ENCODE measurements at places on chromosomes 7 and 10. TPM values are rescaled to one million over a fixed set of nuclear protein-coding genes. Genes with fewer than 3 reads are reported as not detected.

GIMAP4 gene
- total RNA-seq: 37.9 TPM

GRCh38 chr7:70267381-70268120 lies 669.3 kb downstream of the AUTS2 start:
- no peak for DNase-seq
- H3K36me3 ChIP-seq: no peaks in the 10 kb centered on the region
- no peak overlapping the region for H3K4me3 ChIP-seq
- H3K4me1 ChIP-seq: no peaks in the 10 kb centered on the region
- no peak overlapping the region for H3K27ac ChIP-seq

- H3K4me1 ChIP-seq: peaks cover 1% of the 10 kb centered on the region
- H3K36me3 ChIP-seq: no peaks in the 10 kb centered on the region
- DNase-seq: no peak
- H3K27me3 ChIP-seq: no peaks in the 10 kb centered on the region
- H3K27ac ChIP-seq: no peak overlapping the region
Observed at GRCh38 chr7:144584726-144585125, 181.2 kb upstream of the NOBOX start.

DNA sequence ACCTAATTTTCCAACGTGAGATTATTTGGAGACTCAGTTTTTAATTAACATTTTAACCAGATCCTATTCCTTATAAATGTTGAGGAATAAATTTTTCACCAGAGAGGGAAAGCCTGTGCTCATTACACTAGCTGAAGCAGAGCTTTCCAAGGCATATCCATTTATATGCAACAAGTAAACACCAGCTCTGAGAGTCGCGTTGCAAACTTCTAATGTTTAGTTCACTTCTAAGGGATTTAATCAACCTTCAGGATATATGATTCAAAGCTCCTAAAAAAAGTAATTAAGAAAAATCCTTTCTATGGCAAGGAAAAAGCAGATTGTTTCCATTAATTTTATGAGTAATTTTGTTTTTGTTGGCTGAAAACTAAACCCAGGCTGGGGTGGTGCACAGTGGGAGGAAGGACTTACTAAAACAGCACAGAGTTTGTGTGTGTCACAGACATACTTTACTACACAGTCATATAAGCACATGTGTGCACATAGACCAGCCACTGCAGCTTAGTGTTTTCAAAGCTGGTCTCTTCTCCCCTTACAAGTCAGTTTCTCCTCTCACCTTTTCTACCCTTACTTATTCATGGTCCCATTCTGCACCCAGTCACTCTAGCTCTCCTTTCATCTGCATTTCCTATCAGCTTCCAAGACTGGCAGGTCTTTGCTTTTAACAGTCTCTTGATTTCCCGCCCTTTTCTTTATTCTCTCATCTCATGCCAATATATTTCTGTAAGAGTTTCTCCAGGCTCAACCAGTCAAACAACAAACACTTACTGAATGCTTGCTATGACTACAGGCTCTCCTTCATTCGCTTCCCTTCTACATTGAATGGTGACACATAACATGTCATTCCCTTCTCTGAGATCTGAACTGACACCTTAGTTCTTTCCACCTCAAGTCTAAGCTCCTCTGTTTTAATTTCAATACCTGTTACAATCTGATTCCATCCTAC lies 81.1 kb upstream of the FZD1 start:
- H3K36me3 ChIP-seq: no peaks in the 10 kb centered on the region
- no peak overlapping the region for H3K4me3 ChIP-seq
- no peak overlapping the region for H3K27ac ChIP-seq
- no peaks in the 10 kb centered on the region for H3K4me1 ChIP-seq

PDE6C gene
- total RNA-seq: not detected

CPA5 gene
- not detected for total RNA-seq

GJD4 gene
- total RNA-seq: not detected

DNA sequence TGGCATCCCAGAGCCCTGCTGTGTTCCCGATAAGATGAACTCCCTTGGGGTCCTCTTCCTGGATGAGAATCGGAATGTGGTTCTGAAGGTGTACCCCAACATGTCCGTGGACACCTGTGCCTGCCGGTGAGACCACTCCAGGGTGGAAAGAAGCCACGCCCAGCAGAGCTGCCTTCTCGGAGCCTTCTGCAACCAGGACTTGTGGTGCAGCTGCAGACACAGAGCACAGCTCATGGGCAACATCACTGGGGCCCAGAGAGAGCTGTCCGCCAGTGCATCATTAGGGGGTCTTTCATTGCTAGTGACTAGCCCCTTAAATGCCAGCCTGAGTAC lies 9.6 kb upstream of the GDF2 start:
- H3K36me3 ChIP-seq: no peaks in the 10 kb centered on the region
- no peaks in the 10 kb centered on the region for H3K27me3 ChIP-seq
- no peak overlapping the region for H3K27ac ChIP-seq
- DNase-seq: no peak

- no peaks in the 10 kb centered on the region for H3K27me3 ChIP-seq
- H3K27ac ChIP-seq: no peak overlapping the region
- no peak overlapping the region for H3K4me3 ChIP-seq
- no peaks in the 10 kb centered on the region for H3K36me3 ChIP-seq
- no peaks in the 10 kb centered on the region for H3K4me1 ChIP-seq
Observed at GRCh38 chr7:30530373-30530772, 25.7 kb upstream of the GGCT start.

DNA sequence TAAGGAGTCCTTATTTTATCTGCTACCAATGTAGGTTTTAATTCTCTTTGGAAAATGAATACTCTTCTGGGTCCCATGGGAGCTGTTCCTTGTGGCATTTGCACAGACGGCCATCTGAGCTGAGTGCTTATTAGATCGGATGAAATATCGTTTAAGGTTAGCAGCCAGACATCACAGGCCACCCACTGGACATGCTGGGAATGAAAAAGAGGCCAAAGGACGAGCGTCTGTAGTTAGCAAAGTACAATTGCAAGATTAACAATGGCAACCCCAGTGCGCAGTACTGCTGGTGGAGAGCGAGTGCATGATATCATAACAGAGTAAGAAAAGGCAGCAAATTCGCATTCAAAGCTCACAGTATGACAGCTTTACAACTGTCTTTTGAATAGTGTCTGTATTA lies 28.3 kb upstream of the CREB5 start:
- no peaks in the 10 kb centered on the region for H3K36me3 ChIP-seq
- H3K4me3 ChIP-seq: no peak overlapping the region
- no peak for DNase-seq
- H3K4me1 ChIP-seq: no peaks in the 10 kb centered on the region

- no peak overlapping the region for H3K4me3 ChIP-seq
- no peaks in the 10 kb centered on the region for H3K36me3 ChIP-seq
- DNase-seq: no peak
- H3K4me1 ChIP-seq: no peaks in the 10 kb centered on the region
Observed at GRCh38 chr10:74977072-74977471, 134.4 kb upstream of the SAMD8 start.

GSDME gene
- 16.3 TPM for total RNA-seq

- DNase-seq: no peak
- H3K4me3 ChIP-seq: no peak overlapping the region
- no peaks in the 10 kb centered on the region for H3K4me1 ChIP-seq
- H3K27me3 ChIP-seq: no peaks in the 10 kb centered on the region
Observed at GRCh38 chr10:48199580-48200377, 74.7 kb downstream of the FRMPD2 start.

DNA sequence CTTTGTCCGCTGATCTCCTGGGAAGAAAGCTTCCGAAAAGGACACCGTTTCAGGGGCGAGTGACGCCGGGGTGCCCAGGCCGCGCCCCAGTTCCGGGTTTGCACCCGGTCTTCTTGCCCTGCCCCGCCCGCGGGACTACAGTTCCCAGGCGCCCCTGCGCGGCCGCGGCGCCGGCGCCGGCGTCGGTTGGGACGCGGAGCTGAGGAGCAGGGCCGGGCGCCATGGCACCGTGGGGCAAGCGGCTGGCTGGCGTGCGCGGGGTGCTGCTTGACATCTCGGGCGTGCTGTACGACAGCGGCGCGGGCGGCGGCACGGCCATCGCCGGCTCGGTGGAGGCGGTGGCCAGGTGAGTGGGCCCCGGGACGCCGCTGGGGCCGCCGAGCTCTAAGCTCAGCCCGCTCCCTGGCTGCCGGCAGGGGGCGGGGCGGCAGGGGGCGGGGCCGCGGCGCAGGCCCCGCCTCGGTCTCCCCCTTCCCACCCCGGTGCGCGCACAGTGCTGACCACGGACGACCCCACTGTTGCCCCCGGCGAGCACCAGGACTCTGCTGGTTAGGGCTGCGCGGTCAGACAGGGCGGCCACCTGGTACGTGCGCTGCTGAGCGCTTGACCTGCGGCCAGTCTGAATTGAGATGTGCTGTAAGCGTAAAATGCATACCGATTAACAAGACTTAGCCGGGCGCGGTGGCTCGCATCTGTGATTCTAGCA lies at the start of gene LHPP:
LHPP (plus strand) TSS at position 182 of the 706 bp plus-strand sequence; CDS start at position 222, 40 bp downstream.
- H3K36me3 ChIP-seq: no peaks in the 10 kb centered on the region
- no peak within 1 kb of the TSS for H3K27ac ChIP-seq
- H3K4me3 ChIP-seq: peak within 1 kb of the TSS; percentile 81
- H3K27me3 ChIP-seq: no peaks in the 10 kb centered on the region

LRRC18 gene
- not detected for total RNA-seq

SPDYE9 gene
- not detected for total RNA-seq

DNA sequence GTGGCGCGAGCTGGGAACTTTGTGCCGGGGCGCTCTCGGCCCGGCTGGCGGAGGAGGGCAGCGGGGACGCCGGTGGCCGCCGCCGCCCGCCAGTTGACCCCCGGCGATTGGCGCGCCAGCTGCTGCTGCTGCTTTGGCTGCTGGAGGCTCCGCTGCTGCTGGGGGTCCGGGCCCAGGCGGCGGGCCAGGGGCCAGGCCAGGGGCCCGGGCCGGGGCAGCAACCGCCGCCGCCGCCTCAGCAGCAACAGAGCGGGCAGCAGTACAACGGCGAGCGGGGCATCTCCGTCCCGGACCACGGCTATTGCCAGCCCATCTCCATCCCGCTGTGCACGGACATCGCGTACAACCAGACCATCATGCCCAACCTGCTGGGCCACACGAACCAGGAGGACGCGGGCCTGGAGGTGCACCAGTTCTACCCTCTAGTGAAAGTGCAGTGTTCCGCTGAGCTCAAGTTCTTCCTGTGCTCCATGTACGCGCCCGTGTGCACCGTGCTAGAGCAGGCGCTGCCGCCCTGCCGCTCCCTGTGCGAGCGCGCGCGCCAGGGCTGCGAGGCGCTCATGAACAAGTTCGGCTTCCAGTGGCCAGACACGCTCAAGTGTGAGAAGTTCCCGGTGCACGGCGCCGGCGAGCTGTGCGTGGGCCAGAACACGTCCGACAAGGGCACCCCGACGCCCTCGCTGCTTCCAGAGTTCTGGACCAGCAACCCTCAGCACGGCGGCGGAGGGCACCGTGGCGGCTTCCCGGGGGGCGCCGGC lies 870 bp downstream of the FZD1 start:
- H3K36me3 ChIP-seq: no peaks in the 10 kb centered on the region
- peak; percentile 86 for DNase-seq
- peak overlapping the region; percentile 72 for H3K4me3 ChIP-seq
- H3K27ac ChIP-seq: peak overlapping the region; percentile 72
- no peaks in the 10 kb centered on the region for H3K4me1 ChIP-seq
- H3K27me3 ChIP-seq: no peaks in the 10 kb centered on the region

- no peaks in the 10 kb centered on the region for H3K27me3 ChIP-seq
- H3K4me3 ChIP-seq: no peak overlapping the region
- no peak for DNase-seq
- H3K27ac ChIP-seq: no peak overlapping the region
Observed at GRCh38 chr7:70285187-70285586, 686.9 kb downstream of the AUTS2 start.

DNA sequence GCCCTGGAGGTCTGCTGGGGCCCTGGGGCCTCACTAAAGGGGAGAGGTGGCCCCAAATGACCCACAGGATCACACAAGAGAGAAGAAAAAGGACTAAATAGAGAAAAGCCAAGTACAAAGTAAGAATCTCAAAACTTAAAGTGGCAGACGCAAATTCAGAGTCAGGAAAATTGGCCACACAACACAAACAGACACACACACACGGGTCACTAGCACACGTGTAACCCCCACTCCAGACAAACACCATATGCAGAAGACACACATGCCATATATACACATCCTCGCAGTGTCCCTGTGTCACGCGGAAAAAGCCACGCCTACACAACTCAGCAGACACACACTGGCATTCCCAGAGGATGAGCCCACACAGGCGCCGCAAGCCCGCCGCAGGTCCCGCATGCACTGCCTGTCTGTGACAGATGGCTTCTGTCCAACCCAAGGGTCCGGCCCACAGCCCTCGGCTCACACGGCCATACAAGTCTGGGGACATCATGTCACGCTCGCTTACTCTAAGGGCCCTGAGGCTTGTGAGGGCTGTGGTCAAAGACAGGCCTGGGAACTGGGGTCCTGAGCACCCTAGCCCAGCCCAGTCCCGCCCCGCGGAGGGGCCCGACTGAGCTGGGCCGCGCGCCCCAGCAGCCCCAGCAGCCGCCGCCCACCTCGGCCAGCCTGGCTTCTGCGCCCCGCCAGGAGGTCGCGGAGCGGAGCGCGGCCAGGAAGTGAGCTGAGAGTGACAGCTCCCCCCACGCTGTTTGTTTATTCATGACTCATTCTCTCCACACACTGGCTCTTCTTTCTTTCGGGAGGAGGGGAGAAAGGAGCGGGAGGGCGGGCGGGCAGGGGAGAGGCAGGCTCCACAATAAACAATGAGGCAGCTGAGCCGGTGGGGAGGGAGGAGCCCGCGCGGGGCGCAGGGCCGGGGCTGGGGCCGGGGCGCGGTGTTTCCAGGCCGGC lies 95.5 kb upstream of the ZMIZ1 start:
- H3K4me3 ChIP-seq: peak overlapping the region; percentile 45
- H3K27me3 ChIP-seq: no peaks in the 10 kb centered on the region
- H3K36me3 ChIP-seq: no peaks in the 10 kb centered on the region

STAG3 gene
- total RNA-seq: 1.5 TPM

DNA sequence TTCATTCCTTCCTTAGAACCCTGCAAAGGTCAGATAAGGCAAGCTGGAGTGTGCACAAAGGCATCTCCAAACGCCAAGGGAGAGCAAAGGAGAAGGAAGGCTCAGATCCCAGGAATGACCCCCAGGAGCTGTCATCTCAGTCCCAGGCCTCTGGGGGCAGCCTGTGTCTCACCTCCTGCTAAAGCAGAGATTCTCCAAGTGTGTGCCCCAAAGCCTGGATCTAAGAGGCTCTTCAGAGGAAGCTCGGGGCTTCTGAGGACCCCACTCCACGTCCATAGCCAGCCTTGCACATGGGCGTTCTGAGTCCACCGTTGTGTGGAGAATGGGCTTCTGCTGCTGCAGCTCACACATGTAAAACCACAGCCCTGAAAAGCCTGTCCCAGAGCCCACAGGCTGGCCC lies 5.1 kb upstream of the GRID1 start:
- no peak overlapping the region for H3K27ac ChIP-seq
- no peaks in the 10 kb centered on the region for H3K36me3 ChIP-seq
- peak; percentile 4 for DNase-seq
- H3K4me1 ChIP-seq: no peaks in the 10 kb centered on the region
- H3K27me3 ChIP-seq: no peaks in the 10 kb centered on the region
- no peak overlapping the region for H3K4me3 ChIP-seq

- peaks cover 1% of the 10 kb centered on the region for H3K36me3 ChIP-seq
- H3K27me3 ChIP-seq: no peaks in the 10 kb centered on the region
- no peaks in the 10 kb centered on the region for H3K4me1 ChIP-seq
- H3K4me3 ChIP-seq: no peak overlapping the region
- H3K27ac ChIP-seq: no peak overlapping the region
- no peak for DNase-seq
Observed at GRCh38 chr10:112461029-112461887, 14.2 kb downstream of the VTI1A start.
